ENCODE measurements at places on chromosomes 5 and 9.

GRCh38 chr5:143882520-143882919, 70.6 kb downstream of the HMHB1 start:
- no peak for DNase-seq

GRCh38 chr5:59732806-59733205, 160.7 kb downstream of the PDE4D start:
- no peak for DNase-seq

DNA sequence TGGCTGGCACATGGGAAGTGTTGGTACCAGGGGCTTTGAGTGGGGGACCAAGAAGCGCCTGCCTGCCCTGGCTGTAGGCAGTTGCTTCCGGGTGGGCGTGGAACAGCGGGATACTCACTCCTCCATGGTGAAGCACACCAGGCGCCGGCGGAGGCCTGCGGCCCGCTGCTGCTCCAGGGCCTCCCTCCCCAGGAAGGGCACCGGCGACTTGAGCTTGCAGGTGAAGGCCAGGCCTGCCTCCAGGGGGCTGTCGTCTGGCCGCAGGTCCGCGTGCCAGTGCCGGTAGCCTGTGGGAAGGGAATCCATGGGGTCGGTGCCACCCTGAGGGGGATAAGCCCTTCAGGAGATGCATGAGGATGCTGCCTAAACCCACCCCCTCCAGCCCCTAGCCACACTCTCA, 34.3 kb downstream of the DBH start:
- DNase-seq = no peak

DNA sequence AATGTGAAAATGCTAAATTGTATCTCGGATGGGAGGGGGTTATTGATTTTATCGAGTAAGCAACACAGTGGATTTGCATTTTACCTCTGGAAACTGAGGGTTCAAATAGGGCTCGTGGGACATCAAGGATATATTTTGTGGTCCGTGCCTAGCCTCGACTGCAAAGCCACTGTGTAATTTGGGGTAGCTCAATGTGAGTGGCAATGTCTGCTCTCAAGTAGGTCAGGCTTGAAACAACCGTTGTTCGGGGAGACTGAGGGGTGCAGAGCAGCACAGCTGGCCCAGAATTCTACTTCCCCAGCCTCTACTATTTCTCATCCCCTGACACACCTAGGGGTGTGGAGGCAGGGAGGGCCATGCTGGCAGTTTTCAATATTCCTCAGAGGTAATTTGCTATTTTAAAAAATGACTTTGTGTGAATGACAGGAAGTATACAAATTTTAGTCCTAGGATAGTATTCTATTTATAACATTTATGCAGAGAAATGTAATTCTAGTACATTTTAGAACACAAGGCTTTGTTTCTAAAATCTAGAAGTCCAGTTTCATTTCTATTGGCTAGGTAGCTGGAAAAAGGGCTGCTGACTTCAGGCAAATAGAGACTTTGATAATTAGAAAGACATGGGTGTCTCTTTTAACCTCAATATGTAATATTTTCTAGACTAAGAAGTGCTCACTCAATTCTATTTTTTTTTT, 1.4 kb upstream of the DAB2 start:
- peak; percentile 82 for DNase-seq

DNA sequence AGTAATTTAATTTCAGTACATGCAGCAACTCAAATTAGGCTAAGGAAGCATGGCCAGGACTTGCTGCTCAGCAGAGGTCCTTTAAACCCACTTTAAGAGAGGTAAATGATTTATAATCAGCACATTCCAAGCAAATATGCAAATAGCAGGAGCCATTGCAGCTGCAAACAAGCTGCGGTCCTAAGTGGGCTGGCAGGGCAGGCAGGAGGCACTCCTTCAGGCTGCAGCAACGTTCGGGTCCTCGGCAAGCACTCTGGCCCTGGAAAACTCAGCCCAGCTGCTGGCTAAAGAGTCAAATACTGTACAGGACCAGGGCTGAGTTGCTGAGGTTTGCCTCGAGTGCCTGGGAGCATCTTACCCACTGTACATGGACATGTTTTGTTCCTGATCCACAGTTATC, 126.9 kb downstream of the FSTL4 start:
- DNase-seq = no peak
